ENCODE measurements at places on chromosomes 16 and 17.

DNA sequence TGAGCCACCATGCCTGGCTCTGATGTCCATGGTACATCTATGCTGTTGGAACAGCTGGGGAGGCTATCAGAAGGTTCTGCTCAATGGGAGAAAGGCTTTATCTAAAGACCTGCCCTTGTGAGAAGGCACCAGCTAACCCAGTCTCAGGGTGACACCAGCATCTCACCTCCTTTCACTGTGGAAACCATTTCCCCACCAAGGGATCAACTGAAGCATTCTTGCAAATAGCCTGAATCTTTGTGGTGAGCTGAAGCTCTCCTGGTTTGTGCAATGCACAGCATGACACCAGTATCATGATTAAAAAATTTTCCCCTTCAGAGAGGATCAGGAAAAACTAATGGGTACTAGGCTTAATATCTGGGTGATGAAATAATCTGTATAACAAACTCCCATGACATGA is 5.1 kb downstream of the CCL18 start:
- no peak for DNase-seq

GRCh38 chr17:64240261-64240740 is 22.8 kb downstream of the TEX2 start:
- DNase-seq: no peak

GRCh38 chr16:15043344-15043743 is 12.5 kb downstream of the NTAN1 start:
- no peak for DNase-seq

DNA sequence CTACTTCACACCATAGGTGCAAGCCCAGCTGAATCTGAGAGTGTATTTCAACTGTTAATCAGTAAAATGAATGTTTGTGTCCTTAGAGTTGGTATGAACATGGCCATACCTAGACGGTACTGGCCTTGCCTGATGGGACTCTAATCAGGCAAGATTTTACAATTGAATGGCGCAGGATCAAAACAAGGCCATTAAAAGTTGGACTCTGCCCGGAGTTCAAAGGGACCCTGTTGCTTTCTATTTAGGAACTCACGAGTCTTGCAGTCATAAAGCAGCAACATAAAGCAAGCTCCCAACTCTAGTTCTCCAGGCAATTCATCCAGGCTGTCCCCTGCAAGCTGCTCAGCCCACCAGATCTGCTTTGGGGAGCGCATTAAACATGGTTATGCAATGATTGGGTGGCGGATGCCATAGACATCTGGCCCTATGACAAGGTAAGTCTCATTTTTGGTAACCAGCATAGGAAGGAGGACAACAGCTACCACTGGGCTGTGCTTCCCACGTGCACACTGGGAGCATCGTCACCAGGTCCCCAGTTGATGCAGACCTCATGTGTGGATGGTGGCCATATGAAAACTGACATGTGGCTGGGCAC is 8.8 kb downstream of the TMEM186 start:
- DNase-seq: no peak

All from HuH-7.5 (cell line).